ENCODE measurements at places on chromosomes 12 and 14.

- no peak for DNase-seq
These were observed 39.5 kb upstream of the DACT1 start for GRCh38 chr14:58598028-58598803.

DNA sequence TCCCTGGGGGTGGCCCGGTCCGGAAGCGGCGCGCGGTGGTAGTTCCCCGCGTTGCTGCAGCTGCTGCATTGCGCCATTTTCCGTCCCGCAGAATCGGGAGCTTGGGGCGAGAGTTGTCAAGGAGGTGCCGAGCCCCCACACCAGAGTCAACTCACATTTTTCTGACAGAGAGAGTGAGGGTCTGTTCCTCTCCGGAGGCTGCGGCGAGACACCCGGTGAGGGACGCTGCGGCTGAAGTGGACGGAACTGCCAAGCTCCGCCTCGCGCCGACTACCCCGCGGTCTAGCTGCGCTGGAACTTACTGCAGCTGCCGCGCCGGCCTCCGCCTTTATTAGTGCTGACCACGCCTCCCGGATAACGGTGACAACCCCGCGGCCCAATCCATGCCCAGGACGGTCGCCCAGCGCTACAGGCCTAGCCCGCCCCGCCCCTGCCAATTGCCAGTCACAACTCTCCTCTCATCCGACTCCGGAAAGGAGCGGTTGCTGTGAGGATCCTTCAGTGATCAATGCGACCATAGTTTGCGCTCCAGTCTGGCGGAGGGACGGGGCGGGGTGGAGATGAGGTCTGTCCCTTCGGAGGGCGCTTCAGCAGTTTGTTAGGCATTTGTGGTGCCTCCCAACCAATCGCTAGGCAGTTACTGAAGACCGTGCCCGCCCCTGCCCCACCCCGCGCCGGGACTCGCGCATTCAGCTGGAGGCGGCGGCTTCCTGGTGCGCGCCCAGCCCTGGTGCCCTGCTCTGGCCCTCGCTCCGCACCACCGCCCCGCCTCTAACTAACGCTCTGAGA, at the start of gene VAMP1:
Gene VAMP1 (minus strand): TSS at position 303 of the 789 bp plus-strand sequence. CDS start 146 bp downstream, at position 157.
- DNase-seq: peak; percentile 90

DNA sequence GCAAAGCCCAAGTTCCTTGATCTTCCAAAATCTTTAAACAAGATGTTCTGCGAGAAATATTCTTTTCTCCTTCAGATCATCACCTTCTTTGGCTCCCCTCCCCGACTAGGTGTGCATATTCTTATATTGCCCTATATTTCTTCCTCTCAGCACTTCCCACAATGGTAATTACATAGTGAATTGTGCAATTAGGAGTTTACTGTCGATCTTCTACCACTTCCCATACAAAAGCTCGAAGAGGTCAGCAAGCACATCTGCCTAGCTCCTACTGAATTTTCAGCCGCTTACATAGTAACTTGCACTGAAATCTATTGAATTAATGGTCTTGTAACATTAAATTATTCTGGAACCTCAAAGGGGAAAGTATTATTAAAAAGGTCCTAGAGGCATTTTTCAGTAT, 16.7 kb downstream of the OSBPL8 start:
- DNase-seq: no peak

- DNase-seq: no peak
These were observed 98.0 kb downstream of the KCNH5 start for GRCh38 chr14:62947301-62947700.

DNA sequence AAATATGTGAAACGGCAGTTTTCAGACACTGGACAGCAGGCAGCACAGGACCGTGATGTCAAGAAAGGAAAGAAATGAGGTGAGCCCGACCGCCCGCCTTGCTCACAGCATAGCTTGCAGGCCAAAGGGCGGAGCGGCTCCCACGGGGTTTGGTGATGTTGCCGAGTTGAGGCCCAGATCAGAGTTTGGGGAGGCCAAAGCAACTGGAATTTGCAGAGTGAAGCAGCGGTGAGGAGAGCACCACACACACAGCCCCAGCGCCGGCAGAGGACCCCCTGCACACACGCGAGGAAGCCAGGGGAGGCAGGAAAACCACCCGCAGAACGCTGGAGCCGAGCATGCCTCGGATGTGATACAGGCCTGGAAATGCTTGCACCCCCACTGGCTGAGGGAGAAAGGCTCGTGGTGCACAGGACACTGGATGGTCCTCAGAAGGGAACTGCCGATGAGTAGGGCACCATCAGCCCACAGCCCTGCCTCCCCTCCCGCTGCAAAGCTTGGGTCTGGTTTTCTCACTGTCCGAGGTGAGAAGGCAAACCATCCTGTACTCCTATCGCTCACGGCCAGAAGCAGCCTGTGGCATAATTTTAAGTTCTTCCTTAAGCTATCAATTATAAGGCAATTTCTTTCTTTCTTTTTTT, 25.7 kb upstream of the PLD4 start:
- no peak for DNase-seq

GRCh38 chr12:116559162-116559935, at the start of gene MAP1LC3B2:
MAP1LC3B2 (plus strand) TSS chr12:116559381; CDS start chr12:116575943, 16,562 bp downstream.
- peak; percentile 36 for DNase-seq
